ENCODE measurements at places on chromosomes 3 and 15.

GRCh38 chr3:148066802-148067201 lies 630.9 kb upstream of the AGTR1 start:
- no peak for DNase-seq

DNA sequence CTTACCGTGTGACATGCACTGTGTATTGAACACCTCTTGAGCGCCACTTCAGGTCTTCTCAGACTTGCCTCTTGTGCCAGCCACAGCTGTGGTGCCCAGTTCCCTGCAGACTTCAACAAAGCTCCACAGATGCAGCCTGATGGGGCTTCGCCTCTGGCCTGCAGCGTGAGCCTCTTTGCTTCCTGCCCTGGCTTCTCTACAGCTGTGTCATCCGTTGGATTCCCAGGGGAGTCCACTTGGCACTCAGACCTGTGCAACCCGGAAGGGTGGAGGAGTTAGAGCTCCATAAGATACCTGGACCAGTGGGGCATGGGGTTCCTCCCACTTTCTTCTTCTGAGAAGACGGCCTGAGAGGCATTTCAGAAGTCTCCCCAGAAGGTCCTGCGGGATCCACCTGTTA lies 57.7 kb upstream of the BNIP2 start:
- no peak for DNase-seq

DNA sequence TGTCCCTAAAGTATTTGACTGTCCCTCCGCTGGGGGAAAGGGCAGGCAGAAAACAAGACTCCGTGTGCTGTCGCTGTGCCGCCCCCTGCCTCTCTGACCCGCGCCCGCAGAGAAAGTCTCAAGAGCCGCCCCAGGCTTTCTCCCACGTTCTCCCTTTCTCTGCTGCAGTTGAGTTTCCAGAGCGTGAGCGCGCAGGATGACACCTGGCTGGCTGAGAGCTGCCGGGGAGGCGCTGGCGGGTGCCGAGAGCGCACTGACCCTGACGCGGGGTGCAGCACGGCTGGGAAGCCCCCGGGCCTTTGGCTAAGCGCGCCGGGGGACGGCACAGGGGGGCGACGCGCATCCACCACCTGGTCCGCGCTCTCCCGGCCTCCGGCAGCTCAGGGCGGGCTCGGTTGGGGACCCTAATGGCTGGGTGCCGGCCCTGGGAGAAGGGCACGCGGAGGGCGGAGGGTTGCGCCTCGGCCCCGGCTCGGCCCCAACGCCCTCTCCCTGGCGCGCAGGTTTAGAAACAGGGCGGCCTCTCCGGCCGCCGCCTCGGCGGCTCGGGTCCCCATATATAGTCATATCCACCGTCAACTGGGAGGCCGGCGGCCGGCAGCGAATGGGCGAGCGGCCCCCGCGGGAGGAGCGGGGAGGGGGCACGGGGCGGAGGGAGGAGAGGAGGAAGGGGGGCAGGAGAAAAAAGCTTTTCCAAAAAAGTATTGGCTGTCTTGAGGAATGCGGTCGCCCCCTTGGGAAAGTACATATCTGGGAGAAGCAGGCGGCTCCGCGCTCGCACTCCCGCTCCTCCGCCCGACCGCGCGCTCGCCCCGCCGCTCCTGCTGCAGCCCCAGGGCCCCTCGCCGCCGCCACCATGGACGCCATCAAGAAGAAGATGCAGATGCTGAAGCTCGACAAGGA lies at the start of gene TPM1:
Gene TPM1 (plus strand): TSS at position 774 of the 903 bp plus-strand sequence. CDS start 83 bp downstream, at position 857.
- no peak for DNase-seq

DNA sequence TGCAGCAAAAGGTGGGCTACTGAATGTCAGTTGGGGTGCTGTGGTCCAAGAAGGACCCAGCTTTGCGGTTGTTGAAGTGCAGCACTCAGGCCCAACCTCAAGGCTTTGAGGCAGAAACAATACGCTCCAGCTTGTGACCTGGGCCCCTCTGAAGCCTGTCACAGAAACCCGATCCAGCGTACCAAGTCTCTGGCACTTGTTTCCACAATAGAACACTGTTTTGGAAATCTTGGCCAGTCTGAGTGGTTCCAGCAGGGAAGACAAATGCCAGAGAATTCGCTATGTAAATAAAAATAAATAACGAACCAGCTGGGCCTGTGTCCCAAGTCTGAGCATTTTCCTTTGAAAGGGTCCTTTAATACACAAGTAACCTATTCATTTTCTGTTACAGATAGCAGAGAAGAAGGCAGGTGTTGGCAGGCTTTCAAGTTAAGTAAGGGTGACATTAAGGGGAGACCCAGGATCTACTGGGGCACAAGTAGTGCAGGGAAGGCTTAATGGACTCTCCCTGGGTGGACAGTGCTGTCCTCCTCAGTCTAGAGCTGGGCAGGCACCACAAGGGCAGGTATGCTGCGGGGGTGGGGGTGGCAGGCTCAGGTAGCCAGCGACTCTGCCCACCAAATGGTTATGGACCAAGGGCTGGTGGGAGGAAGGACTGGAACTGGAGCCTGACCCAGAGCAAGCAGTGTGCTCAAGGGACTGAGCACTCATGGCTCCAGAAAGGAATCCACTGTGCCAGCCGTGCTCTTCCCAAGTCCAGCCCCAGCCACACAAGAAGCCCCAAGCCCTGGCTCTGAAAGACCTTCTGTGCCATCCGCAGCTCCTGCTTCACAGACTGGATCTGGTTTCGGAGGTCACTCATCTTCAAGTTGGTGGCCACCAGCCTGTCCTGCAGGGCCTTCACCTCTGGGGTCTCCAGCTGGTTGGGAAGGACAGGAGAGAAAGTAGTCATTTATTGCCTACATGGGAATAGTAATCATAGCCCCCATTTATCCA lies 26.3 kb downstream of the CCDC13 start:
- DNase-seq, result no peak

GRCh38 chr3:127475391-127475790 lies 115.1 kb downstream of the TPRA1 start:
- DNase-seq, result no peak

DNA sequence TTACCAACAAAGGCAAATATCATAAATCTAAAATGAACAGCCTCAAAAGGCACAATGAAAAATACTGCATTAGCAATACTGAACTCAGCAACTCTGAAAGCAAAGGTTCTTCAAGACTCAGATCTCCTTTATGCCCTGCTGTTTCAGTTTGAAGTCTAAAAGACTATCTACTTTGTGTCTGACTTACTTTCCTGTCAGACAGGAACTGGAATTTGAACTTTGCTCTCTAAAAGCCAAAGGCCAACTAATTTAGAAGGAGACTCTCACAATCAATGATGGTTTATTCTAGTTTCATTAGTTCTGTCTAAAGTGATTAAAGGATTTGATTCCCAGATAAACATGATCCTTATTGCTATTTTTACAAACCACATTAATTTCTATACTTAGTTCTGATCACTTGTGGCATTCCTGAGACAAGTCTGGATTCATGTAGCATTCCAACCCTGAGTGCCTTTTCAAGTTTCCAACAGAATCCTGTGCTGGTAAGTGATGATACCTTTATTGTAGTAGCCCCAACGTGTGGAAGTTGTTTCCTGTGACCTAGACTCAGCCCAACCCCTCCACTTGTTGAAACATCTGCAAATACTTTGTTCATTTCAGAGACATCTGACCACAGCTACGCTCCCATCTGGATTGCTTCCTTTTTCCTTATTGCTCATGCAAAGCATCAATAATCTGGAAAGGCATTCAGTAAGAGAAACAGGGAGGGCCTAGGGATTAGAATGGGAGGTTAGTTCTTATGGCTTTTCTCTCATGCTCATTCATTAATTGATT lies 14.9 kb upstream of the LEKR1 start:
- DNase-seq, result no peak

DNA sequence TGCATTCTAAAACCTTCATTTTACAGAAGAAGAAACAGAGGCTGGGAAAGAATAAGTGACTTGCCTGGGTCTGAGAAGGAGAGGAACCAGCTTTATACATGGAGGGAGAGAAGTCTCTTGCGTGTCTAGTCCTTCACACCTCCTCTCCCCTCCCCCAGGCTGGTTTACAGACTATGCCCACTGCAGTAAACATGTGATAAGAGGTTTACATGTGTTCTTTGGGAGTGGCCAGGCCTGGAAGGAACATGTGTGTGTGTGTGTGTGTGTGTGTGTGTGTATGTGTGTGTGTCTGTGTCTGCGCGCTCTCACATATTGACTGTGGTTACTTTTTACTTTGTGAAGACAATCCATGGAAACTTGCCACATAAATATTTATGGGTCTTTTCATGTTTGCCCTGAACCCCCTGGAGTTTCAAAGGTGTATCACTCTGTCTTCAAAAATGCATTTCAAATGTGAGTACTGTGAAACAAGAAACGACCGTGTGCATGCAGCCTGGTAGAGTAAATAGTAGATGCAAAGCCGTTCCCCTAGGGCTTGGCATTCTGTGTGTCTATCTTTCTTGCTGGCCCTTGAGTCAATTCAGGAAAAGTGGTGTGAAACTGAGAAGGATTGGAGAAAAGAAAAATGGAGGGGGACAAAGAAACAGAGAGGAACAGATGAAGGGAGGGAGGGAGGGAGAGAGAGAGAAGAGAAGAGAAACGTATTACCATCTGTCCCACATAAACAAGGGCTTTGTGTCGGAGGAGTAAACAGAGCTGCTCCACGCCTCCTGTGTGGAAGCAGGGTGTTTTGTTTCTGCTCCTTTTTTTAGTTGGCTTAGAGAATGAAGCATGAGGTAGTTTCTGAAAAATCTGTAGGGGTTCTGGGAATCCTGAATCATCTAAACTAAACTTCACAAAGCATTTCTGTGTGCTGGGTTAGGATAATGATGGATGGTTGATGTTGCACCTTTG lies 51.7 kb downstream of the CLDN11 start:
- DNase-seq, result no peak

DNA sequence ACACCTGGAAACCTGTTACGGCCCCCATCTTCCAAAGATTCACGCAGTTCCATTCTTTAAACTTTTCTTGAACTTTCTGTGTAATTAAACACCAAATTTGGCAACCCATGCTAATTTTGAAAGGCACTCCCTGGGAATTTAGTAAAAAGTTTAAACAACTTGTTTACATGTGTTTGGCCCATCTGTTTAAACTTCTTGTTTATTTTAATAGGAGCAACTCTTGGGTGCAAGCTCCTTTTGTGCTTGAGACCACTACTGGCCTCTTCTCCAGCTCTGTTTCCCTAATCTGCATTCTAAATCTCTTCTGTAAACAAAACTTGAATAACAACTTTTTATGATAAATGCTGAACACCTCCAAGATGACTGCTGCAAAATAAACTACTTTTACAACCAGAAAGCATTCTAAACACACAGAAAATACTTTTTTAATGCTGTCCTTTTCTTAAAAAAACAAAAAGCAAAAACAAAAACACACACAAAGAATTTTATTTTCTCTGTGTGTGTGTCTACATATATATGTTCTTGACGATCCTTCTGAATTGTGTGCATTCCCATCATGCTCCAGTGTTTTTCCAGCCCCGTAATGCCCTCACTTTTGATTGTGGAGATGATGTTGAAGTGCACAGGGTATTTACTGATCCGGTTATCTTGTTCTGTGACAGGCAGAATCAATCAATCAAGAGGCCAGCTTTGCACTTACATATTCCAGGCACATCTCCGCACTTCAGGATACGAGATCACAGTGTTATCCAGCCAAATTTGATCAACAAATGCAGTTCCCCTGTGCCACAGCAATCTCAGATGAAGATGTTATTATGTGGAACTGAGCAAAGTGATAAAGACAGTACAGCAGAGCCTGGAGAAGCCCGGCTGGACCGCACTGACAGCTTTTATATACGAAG lies 416.9 kb downstream of the FOXP1 start:
- DNase-seq, result no peak

GRCh38 chr3:79002465-79003372 lies 765.1 kb downstream of the ROBO1 start:
- DNase-seq, result no peak

GRCh38 chr3:186298876-186299275 lies 63.2 kb downstream of the DGKG start:
- DNase-seq, result no peak

GRCh38 chr3:195153653-195154052 lies 117.3 kb downstream of the XXYLT1 start:
- no peak for DNase-seq

GRCh38 chr3:123084738-123085237 lies 18.0 kb downstream of the PDIA5 start:
- no peak for DNase-seq

DNA sequence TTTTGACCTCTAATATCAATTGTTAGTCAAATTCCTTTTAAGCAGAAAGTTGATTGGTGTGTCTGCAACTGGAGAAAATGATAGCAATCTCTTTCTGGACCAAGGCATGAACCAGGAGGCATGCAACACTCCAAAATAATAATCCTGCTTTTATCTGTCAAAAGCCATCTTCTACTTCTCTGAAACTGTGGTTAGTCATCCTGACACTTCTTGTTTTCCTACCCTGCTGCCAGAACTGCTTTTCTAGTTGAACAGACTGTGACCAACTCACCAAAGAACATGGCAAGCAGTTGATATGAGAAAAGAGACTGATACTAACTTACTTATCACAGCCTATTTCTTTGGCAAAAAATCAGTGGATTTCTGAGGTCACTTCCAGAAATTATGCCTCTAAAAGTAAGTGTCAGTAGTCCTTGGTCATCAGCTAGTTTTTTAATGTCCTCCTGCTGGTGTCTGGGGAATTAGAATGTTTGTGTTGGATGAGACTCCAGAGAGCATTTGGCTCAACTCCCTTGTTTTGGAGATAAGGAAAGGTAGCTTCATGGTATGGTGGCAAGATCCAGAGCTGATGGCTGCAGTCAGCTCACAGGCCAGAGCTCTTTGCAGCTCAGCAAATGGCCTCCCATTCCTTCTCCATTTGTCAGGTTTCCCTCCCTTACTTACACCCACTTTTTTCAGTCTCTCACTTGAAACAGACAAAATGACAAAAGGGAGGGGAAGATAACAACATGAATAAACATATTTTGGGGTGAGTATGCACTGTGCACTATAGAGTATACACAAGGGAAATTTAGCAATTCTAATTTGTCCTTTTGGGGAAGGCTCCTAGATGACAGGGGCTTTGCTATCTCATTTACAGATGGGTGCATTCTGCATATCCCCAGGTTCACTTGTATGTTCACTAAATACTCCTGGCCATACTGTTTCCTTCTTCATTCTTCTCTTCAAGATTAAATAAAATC lies 7.0 kb downstream of the CRYGS start:
- peak; percentile 21 for DNase-seq

DNA sequence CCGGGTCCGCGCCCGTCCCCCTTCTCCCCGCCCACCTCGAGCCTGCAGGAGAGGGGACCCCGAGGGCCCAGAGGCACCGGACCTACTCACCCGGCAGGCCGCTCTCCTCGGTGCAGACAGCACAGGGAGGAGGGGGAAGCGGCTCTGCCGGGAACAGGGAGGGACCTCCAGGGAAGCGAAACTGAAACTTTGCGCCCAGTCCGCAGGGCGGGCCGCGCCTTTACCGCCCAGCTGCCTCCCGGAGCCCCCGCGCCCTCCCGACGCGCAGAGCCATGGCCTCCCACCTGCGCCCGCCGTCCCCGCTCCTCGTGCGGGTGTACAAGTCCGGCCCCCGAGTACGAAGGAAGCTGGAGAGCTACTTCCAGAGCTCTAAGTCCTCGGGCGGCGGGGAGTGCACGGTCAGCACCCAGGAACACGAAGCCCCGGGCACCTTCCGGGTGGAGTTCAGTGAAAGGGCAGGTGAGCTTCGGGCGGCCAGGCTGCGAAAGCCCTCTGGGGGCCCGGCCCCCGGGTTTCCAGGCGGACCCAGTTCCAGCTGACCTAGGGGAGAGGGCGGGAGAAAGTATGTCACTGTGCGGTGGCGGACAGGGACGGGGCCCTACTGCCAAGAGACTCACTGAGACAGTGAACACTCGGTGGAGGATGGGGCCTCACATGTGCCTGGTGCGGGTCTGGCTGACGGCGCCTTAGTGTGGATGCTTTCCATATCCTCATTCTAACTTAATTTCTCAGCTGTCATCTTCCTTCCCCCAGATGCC lies at the start of the genes DTX3L and PARP9:
Gene DTX3L (plus strand): TSS at position 184 of the 758 bp plus-strand sequence. CDS start 89 bp downstream, at position 273.
Gene PARP9 (minus strand): TSS at position 146 of the 758 bp plus-strand sequence. CDS start 4,680 bp downstream, outside the sequence.
- peak; percentile 64 for DNase-seq
